Ammon's horn (tissue), 1 donor: ENCODE measurements at places on chromosomes 7 and 10.
A peak's percentile ranks its signal among the peaks of the same experiment; 100 is the strongest.

GRCh38 chr7:28002638-28003037, 178.0 kb downstream of the JAZF1 start:
- no peak for DNase-seq

- no peak for DNase-seq
Observed at GRCh38 chr7:132099163-132099562, 477.1 kb downstream of the PLXNA4 start.

DNA sequence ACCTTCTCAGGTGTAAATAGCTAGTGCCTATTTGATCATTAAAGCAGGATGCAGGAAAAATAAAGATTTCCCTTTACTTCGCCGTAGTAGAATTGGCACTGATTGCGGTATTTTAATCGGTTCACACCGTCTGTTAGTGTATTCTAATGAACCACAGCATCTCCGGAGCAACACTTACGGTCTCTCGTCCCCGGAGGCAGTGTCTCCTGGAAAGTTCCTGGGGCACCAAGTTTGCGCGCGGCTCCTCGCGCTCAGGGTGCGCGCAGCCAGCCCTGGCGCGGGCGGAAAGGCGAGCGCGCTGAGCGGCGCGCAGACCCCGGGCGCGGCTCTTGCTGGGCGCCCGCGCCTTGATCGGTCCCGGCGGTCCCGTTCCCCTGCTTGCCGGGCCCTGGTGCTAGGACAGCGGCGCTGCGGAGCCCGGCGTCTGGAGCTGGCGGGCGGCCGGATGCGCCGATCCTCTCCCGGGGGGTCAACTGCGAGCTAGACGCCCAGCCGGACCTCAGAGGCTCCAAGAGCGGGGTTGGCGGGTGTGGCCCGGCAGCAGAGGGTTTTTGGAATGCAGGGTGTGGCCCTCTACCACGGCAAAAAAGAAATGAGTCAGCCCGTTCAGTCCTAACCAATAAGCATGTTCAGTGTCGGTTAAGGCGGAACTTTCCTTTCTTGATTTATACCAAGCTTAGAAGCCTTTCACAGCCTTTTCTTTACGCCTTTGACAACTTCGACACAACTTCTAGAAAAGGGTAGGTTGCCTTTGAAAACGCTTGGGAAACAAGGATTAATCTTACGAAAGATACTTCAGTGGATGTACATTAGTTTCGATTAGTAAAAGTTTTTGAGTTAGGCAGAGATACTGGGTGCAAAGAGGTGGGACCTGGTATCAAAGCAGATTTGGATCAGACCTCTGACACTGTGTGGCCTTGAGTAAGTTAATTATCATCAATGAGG, 166.8 kb upstream of the ASAH2 start:
- peak; percentile 65 for DNase-seq

GRCh38 chr10:387909-388660, 252.8 kb downstream of the ZMYND11 start:
- peak; percentile 69 for DNase-seq

- DNase-seq = no peak
Observed at GRCh38 chr10:88879534-88880281, at the start of gene STAMBPL1. TSS of gene STAMBPL1 (plus strand) at chr10:88880245. CDS start at chr10:88901709, 21,464 bp downstream.

DNA sequence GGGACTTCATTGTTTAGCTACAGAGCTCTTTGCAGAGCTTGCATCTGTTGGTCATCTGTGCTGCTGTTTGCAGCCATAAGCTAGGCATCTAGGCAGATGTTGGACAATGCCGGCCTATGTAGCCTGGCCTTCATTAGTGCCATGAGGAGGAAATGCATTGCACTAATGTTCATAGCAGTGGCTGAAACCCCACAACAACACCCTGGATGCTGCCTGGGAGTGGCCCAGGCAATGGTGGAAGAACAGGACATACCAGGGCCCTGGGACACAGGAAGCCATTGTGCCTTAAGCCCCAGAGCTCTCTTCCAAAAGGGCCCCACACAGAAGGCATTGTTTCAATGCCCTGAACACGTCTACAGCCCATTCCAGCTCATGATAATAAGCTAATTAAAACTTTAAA, 131.5 kb upstream of the LYZL1 start:
- DNase-seq = peak; percentile 77

GRCh38 chr10:117622471-117623184, 80.1 kb downstream of the EMX2 start:
- DNase-seq = no peak

GRCh38 chr10:49280001-49280408, 19.0 kb upstream of the C10orf71 start:
- DNase-seq = no peak

- DNase-seq = no peak
Observed at GRCh38 chr7:156307193-156307592, 333.4 kb upstream of the RNF32 start.

- DNase-seq = no peak
Observed at GRCh38 chr7:39702133-39702532, 78.8 kb downstream of the RALA start.

- no peak for DNase-seq
Observed at GRCh38 chr7:139875821-139876241, 46.8 kb downstream of the TBXAS1 start.

GRCh38 chr7:95772298-95772770, at the start of gene DYNC1I1:
TSS of gene DYNC1I1 (plus strand) at chr7:95772554. CDS start at chr7:95804730, 32,176 bp downstream.
- peak; percentile 82 for DNase-seq

DNA sequence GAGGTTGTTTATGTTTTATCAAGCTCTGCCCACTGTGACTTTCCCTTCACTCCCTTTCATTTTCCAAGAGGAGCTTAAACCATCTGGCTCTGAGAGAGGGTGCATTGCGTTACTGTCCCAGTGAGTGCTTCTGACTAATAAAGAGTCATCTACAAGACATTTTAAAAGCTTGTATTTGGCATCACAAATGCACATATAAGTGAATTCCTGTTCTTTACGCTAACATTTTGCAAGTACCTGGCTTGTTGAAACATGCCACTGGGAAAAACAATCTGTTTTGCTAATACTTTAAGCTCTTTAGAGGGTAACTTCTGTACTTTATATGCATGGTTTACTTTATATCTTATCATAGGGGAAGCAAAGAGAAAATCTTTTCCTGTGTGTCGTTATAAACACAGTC, 534.6 kb upstream of the POM121L12 start:
- no peak for DNase-seq

- DNase-seq = peak; percentile 11
Observed at GRCh38 chr7:97006055-97006815, 882 bp downstream of the DLX6 start.

DNA sequence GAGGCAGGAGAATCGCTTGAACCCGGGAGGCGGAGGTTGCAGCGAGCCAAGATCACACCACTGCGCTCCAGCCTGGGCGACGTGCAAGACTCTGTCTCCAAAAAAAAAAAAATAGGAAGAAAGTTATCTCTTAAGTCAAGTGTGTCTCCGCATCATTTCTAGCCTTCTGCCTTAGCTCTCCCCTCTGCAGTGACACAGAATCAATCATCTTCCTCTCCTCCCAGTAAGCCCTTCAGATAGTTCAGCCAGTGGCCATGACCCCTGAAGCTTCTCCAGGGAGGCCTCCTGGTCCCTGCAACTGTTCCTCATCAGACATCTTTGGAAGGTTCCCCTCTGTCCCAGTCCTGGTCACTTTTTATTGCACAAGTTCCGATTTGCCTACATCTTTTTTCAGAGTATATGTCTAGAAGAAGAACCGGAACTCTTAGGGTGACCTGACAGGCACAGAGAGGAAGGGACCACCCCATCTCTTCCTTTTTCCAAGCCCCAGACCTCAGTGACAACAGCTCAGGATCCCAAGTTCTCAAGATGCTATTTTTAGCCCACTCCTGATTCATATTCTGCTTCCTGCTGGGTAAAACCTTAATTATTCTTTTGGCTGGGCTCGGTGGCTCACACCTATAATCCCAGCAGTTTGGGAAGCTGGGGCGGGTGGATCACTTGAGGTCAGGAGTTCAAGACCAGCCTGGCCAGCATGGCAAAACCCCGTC, 6.6 kb upstream of the RHBDD2 start:
- no peak for DNase-seq

DNA sequence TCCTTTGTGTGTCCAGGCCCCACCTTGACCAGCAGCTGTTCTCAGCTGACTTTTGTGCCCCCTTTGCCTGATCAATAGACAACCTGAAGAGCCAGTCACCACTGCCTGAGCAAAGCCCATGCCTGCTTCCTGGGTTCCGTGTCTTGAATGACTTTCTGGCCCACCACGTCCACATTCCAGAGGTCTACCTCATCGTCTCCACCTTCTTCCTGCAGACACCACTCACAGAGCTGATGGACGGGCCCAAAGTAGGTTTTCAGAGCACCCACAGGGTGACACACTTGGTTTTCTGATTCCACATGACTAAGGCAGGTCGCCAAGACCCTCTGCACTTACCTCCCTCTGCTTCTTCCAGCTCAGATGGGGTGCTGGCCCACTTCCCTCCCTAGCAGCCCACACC, 126.8 kb downstream of the WDFY4 start:
- DNase-seq = no peak

DNA sequence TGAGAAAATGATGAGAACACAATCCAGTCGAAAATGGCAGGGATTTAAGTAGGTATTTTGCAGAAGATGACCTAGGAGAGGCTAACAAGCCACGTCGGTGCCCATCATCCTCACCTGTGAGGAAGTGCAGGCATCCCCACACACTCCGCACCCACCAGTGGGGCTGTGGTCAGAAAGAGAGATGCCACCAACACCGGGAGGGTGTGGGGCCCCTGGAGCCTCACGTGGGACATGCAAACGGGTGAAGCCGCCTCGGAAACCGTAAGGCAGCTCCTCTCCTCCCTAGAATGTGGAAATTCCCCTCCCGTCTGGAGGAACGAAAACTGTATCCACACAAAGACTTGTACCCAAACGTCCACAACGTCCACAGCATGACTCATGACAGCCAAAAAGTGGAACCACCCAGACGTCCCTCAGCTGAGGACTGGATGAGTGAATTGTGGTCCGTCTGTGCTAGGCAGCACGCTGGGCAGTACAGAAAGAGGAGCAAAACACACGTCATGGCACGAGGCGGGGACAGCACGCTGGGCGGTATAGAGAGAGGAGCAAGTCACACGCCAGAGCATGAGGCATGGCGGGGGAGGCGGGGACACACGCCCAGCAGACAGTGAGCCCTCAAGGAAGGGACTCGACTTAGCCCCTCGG, 246.0 kb downstream of the ELFN1 start:
- no peak for DNase-seq

DNA sequence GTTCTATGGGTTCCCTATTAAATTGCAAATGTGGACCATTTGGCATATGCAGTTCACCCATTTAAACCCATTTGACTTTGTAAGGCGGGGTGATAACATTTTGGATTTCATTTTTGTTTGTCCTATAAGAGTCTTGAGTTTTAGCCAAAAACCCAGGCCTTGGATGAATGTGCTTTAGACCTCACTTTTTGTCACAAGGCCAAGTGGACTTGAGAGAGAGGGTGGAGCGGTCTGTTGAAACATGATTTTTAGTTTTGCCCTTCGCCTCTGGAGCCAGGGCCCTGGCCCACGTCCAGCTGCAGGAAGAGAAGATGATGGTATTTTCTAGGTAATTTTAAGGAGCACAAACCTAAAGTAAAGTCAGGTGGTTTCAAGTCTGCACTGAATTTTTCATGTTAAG, 260.1 kb downstream of the SLC25A13 start:
- DNase-seq = no peak

DNA sequence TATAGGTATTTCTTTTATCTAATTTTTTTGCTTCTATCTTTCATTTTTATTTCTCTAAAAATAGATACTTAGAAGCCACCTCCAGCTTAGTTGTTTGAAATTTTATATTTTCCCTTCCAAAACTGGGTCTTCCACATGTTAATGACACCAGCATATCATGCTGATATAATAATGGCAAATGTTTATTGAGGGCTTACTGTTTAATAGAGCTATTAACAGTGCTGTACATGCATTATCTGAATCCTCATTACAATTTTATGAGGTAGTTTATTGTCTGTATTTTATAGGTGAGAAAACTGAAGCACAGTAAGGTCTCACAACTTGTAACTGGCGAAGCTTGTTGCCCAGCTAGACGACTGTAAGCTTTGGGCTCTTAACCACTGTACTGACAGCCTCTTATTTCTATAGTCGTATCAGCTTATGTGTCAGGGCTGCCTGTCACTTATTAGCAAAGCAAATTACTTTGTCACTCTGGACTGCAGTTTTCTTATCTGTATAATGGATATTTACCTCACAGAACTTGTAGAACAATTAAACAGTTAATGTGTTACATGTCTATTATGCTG, 51.2 kb downstream of the ANKIB1 start:
- no peak for DNase-seq

- no peak for DNase-seq
Observed at GRCh38 chr7:7861211-7861633, 107.4 kb upstream of the GLCCI1 start.

DNA sequence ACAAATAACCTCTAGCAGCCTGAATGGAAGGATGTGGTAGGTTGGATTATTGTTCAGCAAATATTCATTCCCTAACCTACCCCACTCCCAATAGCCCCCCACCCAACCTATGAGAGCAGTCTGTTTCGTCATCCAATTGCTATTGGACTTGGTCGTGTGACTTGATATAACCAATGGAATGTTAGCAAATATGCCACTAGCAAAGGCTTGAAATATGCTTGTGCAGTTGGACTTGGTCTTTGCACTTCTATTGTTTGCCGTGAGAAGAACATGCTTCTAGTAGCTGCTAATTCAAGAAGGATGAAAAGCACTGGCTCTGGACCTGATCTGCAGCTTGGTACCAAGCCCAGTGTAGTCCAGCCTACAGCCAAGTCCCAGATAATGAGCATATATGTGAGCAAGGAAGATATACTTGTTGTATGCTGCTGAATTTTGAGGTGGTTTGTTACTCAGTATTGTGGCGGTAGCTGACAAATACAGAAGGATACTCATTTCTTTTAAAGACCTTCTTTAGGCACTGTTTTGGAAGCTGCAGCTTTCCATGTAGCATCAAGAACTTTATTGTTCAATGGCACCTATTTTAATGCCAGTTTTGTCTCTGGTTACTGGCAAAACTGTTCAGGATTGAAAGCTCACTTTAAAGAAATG, 180.4 kb downstream of the EXOC4 start:
- DNase-seq = no peak

- DNase-seq = no peak
Observed at GRCh38 chr7:1912593-1913465, 242.8 kb downstream of the ELFN1 start.

DNA sequence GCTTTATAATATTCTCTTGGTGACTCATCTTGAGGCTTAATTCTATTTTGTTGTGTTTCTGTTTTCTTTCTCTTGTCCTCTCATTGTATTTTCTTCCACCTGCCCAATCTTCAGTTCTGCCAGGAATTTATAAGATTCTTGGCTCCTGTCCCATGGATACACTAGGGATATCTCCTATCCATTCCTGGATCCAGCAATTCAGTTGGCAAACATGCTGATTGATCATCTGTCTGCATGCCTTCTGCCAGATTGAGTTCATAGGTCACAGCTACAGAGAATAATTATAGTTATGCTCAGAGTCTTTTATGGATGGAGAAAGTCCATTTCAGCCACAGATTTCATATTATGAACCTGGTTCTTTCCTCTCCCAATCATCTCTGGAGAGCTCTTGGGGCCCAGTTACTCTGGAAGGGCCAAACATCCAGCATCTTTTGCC, 140.4 kb upstream of the MAGI2 start:
- DNase-seq = no peak

DNA sequence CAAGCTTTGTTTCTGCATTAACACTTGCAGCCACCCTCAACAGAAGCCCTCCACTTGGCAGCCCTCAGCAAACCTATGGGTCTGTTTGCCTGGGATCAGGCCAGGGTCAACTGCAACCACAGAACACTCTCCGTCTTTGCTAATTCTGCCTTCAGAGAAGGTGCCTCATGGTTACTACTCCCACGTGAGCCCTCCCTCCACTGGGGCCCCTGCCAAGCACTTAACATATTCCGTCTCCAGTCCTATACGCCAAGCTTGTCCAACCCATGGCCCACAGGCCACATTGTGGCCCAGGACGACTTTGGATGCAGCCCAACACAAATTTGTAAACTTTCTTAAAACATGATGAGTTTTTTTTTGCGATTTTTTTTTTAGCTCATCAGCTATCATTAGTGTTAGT, 54.7 kb downstream of the HSPA12A start:
- no peak for DNase-seq
